Activated naive CD4-positive, alpha-beta T cell (primary cell): ENCODE measurements at places on chromosomes 11 and 22.

- no peak for DNase-seq
Measured at GRCh38 chr11:117529816-117530215, 202.2 kb downstream of the CEP164 start.

GRCh38 chr11:110896358-110896757 is 184.1 kb upstream of the ARHGAP20 start:
- DNase-seq: no peak

DNA sequence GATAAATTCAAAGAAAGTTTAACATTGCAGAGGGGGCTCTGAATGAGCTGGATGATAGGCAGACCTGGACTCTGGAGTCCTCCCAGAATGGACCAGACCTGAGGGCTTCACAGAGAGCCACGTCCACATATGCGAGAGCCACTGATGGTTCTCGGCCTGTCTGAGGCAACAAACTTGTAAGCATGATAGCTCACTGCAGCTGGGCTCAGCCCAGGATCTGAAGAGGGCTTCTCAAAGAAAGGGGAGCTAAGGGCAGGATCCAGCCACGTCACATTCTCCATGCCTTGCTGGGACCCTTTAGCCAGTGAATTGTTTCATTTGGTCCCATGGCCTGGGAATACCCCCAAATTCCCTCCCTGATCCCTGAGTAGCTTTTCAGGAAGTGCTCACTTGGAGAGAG is 98.9 kb downstream of the ATXN10 start:
- no peak for DNase-seq

DNA sequence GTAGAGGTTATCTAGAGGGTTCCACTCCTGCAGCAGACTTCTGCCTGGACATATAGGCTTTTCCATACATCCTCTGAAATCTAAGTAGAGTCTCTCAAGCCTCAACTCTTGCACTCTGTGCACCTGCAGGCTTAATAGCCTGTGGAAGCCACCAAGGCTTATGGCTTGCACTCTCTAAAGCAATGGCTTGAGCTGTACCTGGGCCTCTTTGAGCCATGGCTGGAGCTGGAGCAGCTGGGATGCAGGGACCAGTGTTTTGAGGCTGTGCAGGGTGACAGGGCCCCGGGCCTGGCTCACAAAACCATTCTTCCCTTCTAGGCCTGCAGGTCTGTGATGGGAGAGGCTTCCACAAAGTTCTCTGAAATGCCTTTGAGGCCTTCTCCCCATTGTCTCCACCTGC is 2.9 kb upstream of the NXPE4 start:
- DNase-seq: no peak

DNA sequence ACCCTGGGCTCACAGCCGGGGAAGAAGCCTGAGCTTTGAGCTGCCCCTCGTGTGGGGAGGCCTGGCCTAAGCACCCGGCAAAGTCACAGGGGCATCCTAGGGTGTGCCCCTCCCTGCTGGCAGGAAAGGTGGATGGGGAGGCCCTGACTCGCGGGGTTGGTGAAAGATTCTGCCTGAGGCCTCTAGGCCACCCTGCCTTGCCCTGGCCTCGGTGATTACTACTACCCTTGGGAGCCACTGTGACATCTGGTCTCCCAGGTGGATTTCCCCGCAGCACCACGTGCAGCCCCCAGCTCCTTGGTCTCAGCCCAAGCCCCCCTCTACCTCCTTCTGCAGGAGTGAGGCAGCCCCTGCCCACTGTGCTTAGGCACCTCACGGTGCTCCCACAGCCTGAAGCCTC is 23.9 kb downstream of the GNAZ start:
- DNase-seq: no peak

GRCh38 chr22:31530823-31531195 is 34.5 kb downstream of the SFI1 start:
- no peak for DNase-seq

- no peak for DNase-seq
Measured at GRCh38 chr22:30158744-30159500, 78.7 kb downstream of the HORMAD2 start.

DNA sequence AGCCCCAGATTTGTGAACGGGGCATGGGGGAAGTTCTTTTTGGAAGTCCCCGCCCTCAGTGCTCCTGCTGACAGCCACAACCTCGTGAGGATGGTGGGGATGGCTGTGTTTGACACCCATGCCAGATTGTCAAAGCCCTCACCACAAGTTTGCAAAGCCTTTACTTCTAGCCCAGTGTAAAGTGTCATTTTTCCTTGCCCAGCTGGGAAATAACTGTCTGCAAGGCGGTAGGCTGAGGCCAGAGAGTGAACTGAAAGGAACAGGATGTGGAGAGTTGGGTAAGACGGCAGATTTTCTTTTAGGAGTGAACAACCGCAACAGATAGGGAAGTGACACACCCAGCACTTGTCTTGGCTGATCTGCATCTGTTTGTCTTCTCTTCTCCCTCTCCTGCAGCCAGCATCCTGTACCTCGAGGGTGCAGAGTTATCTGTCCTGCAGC is 13.6 kb downstream of the IL17RA start:
- no peak for DNase-seq

- DNase-seq: no peak
Measured at GRCh38 chr11:99742501-99742900, 721.8 kb downstream of the CNTN5 start.

DNA sequence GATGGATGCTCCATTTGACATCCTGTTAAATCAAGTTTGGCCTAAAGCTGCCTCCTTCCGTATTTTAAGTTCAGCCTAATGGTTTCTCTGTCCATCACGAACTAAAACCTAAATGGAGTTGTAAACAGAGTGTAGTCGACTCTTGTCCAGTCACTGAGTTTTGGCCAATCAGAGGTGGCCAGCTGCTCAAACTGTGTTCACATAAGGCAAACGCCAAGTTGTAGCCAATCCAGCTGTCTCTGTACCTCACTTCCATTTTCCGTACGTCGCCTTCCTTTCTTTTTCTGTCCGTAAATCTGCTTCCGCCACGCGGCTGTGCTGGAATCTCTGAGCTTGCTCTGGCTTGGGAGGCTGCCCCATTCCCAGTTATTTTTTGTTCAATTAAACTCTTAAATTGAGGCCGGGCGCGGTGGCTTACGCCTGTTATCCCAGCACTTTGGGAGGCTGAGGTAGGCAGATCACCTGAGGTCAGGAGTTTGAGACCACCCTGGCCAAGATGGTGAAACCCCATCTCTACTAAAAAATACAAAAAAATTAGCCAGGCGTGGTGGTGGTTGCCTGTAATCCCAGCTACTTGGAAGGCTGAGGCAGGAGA is 20.7 kb upstream of the CARS1 start:
- no peak for DNase-seq

DNA sequence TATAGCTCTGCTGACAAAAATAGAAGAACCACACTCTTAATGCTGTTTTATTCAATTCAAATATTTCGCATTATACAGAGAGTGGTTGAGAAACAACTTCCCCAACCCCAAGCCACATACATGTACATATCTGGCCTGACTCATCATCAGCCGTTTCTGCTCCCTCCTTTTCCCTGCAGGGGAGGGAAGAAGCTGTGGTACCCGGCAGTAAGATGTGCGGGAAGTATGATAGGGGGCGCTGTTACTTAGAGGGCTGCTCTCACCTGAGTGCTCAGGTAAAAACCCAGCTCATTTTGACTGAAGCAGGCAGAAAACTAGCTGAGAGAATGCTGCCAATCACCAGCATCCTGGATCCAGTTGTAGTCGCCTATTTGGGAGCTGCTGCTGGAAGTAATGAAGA is 85.5 kb downstream of the NELL1 start:
- DNase-seq: no peak

GRCh38 chr11:13109616-13110015 is 100.5 kb downstream of the RASSF10 start:
- DNase-seq: no peak

GRCh38 chr11:10373340-10373739 is 68.5 kb downstream of the ADM start:
- no peak for DNase-seq
